Activated gamma-delta T cell (primary cell): ENCODE measurements at places on chromosomes 12 and 14.
A peak's percentile ranks its signal among the peaks of the same experiment; 100 is the strongest.

DNA sequence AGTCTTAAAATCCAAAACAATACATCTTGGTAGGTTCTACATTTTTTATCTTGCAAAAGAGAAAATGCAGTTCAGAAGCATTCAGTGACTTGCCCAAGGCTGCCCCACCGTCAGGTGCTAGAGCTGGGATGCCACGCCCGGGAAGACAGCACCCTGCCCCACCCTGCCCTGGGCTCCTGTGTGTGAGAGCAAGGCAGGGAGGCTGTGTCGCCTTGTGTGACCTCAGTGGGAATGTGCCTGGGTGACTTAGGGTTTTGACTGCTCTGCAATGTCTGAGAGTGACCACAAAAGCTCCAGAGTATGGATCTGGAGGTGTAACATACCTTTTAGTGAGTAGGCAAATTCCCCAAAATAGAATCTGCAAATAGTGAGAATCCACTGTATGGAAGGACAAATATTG, 60.0 kb downstream of the AACS start:
- no peak for DNase-seq

DNA sequence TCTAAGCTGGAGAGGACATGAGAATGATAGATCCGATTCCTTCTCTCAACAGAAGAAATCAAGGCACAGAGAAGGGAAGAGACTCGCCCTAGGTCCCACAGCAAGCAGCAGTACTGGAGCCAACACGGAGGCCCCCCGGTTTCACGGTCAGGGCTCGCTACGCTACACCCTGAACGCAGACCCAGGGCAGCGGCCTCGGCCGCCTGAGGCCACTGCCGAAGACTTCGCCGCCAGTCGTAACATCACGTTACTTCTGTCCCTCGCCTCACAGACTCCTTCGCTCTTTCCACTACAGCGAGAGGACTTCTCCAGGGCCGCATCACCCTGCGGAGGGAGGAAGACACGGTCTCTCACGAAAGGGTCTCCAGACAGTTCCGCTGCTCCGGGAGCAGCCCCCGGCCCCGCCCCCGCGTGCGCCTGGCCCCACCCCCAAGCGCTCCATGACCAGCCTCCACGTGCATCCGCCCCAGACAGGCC, 411 bp upstream of the DCAF4 start:
- DNase-seq = peak; percentile 78

GRCh38 chr12:121124402-121125109, 8.1 kb upstream of the P2RX7 start:
- DNase-seq = no peak

DNA sequence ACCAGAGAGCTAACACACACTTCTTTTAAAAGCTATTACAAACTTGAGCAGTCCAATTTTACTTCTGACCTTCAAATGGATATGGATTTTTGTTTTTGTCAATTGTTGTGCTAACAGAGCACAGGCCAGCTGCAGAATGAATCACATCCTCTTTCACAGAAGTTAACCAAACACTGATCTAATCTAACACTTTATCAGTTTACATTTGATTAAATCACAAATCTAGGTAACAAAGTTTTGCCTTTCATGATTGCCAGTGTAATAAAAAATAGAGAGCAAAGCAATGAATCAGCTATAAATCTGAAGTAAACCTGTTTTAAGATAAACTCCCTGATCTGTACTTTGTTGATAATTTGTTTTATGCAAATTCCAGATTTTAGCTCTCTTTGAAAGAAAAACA, 273.1 kb upstream of the RGS6 start:
- no peak for DNase-seq

DNA sequence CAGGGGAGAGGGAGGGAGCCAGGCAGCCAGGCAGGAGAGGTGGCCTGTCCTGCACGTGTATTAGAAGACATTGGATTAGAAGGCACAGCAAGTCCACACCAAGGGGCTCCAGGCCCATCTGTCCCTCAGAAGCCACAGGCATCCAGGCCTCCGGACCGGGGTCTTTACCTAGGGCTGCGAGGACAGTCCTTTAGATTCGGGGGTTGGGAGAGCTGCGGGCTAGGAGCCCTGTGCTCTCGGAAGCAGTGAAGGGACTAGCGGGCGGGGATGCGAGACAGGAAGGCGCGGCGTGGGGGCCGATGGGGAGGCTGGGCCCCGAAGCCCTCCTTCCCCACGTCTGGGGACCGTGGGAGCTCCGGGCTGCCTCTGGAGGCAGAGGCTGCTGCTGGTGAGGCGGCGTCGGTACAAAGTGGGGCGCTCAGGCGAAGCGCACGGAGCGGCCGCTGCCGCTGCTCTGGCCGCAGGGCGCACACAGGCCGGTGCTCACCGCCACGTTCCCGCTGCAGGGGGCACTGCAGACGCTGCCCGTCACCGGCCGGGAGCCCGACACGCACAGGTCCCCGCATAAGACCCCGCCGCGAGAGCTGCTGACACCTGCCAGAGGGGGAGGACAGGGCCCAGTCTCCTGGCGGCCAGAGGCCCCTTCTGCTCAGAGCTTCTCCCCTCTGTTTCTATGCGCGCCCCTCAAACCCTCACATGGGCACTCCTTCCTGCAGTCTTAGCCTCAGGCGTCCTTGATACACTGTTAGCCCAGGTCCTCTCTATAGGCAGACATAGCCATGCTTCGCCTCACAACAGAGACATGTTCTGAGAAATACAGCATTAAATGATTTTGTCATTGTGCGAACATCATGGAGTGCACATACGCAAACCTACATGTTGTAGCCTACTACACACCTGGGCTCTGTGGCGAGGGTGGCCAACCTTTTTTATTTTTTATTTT, 17.3 kb downstream of the KRT7 start:
- DNase-seq = no peak

DNA sequence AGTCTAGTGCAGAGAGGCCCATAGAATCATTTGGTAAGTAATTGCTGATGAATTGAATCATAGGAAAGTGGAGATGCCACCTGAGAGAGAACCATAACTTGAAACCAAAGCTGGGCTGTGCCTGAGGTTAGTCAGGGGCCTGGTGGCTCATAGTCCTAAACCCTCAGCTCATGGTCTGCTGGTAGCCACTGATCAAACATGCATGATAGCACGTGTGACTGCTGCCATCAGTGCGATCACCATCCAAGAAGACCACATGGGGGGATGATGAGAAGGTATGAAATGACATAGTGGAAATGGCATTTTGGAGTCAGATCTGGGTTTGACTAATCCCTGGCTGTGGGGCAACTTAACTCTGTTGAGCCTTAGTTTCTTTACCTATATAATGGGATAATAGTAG, 190.5 kb downstream of the CACNA1C start:
- no peak for DNase-seq

DNA sequence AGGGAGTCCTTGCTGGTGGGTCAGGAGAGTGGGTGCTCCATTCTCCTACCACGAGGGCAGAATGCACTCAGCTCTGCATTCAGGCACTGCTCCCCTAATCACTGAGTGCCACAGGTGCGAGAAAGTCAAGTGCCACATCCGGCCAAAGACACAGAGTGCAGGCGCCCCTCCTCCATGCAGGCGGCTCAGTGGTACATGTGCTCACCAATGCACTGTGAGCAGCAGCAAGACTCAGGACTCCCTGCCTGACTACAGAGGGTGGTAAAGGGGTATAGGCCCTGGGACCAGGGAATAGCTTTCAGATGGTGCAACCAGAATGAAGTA, 32.9 kb downstream of the ZFYVE21 start:
- DNase-seq = peak; percentile 24

DNA sequence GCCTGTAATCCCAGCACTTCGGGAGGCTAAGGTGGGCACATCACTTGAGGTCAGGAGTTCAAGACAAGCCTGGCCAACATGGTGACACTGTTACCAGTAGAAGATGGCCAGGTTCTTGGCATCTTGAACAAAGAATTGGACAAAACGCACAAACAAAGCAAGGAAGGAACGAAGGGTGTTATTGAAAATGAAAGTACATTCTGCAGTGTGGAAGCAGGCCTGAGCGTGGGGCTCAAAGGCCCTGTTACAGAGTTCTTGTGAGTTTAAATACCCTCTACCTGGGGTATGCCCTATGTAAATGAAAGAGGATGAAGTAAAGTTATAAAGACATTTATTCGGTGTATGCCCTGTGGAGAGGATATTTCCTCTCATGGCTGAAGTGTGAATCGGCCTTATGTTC, 20.8 kb upstream of the CDK17 start:
- no peak for DNase-seq

- no peak for DNase-seq
Measured at GRCh38 chr12:22306311-22306710, 28.2 kb downstream of the ST8SIA1 start.

DNA sequence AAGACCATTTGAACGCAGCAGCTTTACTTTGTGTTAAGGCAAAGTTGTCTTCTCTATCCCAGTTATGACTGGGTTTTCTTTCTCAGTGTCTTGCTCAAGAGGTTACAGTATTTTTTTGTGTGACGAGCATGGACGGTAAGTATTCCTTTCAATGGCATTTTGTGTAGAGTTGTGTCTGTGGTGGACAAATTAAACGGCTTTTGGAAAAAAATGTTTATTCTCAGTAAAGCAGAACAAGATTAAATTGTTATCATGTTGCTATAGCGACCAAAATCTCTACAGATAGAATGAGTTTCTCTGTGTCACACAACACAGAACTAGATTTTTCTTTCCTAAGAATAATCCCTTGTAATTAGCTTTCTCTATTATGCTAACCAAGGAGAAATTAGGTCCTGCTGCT, 417.1 kb downstream of the AEBP2 start:
- DNase-seq = no peak

GRCh38 chr12:101002696-101003419, 207.2 kb downstream of the SLC5A8 start:
- DNase-seq = no peak

GRCh38 chr12:57582440-57582839, 8.6 kb upstream of the PIP4K2C start:
- no peak for DNase-seq

- no peak for DNase-seq
Measured at GRCh38 chr14:96275177-96276112, 19.4 kb downstream of the BDKRB1 start.

GRCh38 chr12:131752451-131752850, 41.6 kb downstream of the SFSWAP start:
- no peak for DNase-seq

DNA sequence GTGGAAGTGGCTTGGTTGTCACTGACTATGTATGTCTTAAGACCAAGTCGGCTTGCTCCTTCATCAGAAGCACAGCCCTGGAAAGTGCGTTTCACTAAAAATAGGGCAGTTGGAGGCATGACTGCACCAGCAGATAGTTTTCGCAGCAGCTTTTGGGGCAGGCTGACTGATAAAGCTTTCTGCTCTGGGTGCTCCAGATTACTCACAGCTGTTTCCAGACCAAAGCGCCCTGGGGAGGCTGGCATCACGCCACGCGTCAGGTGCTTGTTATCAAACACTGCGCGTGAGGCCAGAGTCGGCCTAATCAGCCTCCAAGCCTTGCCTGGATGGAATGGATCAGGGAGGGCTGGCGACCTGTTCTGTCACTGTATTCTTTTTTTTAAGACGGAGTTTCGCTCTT, 13.3 kb upstream of the LRRC10 start:
- DNase-seq = no peak

- no peak for DNase-seq
Measured at GRCh38 chr12:122593910-122594309, 66.9 kb downstream of the KNTC1 start.

- DNase-seq = peak; percentile 81
Measured at GRCh38 chr12:1661553-1662335, 29.1 kb upstream of the ADIPOR2 start.

DNA sequence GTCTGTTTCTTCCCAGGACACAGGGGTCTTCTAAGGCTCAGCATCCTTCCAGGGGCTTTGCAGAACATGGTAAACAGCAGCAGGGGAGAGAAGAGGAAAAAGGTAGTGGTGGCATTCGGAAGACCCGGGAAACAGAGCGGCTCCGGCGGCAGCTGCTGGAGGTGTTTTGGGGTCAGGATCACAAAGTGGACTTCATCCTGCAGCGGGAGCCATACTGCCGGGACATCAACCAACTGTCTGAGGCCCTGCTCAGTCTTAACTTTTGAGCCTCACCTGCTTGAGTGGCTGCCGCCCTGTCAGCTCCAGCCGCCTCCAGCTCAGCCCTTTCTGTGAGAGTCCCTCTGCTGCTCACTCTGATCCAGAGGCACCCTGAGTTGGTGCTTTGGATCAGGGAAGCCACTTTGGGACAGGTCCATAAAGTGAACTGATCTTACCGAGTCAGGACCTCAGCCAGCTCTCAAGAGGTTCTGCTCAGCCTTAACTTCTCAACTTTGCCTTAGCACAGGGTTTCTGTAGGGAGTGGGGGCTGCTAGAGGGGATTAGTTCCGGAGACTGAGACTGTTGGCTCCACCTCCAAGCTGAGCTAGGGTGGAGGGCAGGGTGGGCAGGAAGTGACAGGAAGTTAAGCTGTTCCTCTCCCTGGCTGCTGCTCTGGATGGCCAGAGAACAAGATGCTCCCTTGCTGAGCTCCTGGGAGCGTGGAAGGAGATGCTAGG, 5.4 kb downstream of the SDR39U1 start:
- no peak for DNase-seq

- no peak for DNase-seq
Measured at GRCh38 chr12:28086521-28087155, 103.6 kb upstream of the CCDC91 start.

- no peak for DNase-seq
Measured at GRCh38 chr12:34601689-34602088, 579.4 kb downstream of the ALG10 start.

DNA sequence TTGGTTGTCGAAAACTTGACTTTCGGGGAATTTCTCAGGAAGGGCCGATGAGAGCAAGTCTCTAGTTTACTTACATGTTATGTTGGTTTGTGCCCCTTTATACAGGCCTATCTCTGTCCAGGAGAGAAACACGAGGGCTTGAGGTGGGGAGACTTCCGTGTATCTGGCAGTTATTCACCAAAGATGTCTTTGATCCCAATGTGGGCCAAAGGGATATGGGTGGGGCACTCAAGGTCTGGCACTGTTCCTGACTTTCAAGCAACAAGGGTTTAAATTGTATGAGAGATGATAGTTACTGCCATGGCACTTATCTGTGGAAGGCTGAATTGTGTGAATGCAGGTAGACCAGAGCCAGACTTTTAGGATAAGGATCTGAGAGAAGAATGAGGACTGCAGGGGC, 137.2 kb upstream of the DHRS4 start:
- DNase-seq = no peak

GRCh38 chr12:30067146-30067545, 283.4 kb upstream of the TMTC1 start:
- DNase-seq = no peak

DNA sequence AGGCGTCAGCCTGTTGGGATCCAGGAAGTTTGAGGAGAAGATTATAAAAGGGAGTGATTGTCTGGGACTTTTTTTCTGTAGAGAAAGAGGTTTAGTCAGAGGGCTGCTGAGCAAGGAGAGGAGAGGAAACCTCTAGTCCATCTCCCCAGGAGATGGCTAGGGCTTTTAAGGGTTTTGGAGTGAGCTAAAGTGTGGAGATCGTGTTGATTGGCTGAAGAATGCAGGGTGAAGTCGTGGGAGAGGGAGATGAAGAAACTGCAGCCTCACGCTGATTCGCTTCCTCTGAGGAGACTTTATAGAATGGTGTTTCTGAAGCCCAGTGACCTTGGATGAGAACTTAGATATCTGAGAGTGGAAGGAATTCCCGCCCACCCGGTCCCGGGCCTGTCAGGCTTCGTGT, 193.7 kb upstream of the PWP1 start:
- no peak for DNase-seq

- no peak for DNase-seq
Measured at GRCh38 chr14:88354358-88354757, 31.1 kb upstream of the SPATA7 start.

- DNase-seq = no peak
Measured at GRCh38 chr14:42877716-42878115, 1271.0 kb downstream of the LRFN5 start.
